ENCODE measurements at places on chromosomes 12 and 14.

GRCh38 chr12:72472350-72472749, 200.2 kb downstream of the TRHDE start:
- DNase-seq, result no peak

DNA sequence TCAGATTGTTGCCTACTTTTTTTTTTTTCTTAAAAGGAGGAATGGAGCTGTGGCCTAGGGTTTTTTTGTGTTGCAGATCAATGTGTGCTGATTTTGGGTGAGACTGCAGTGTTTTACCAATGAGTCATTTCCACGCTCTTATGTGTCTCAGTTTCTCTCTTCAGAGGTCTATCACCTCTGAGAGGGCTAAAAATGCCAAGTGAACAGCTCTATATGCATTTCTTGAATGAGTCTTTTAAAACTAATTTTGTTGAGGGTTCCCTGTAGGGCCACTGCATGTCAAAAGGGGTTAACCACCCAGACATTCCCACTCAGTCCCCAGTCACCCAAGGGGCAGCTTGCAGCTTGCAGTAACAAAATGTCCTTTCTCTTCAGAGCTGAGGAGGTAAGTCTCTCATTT, 24.3 kb upstream of the GLIPR1L2 start:
- no peak for DNase-seq

DNA sequence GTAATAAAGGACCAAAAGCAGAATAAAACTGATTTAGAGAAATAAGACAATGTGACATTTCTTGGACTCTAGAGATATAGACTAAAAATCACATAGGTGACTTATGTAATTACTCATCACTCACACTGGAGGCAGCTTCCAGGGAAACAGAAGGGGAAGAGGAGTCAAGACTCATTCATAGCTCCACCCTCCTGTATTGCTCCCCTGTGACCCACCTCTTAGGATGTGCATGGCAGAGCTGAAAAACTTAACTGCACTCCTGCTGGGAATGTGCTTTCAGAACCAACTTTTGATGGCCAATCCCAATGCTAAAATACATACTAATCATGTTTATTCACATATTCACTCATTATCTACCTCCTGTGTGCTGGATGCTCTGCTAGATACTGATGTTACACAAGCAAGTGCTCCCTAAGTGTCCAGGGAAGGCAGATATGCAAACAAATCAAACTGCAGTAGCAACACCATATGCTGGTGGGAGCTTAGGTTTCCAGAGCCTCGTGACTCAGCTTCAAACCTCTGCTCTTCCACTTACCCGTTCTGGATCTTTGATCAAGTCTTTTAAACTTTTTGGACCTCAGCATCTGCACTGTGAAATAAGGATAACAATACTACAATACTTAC, 316.1 kb downstream of the GALC start:
- no peak for DNase-seq

- no peak for DNase-seq
These were observed 147.6 kb downstream of the KLHL28 start for GRCh38 chr14:44814196-44814595.

- DNase-seq, result peak; percentile 52
These were observed 43.5 kb downstream of the ERH start for GRCh38 chr14:69354383-69355153.

GRCh38 chr12:114746297-114747011, 62.5 kb upstream of the TBX3 start:
- DNase-seq, result no peak

DNA sequence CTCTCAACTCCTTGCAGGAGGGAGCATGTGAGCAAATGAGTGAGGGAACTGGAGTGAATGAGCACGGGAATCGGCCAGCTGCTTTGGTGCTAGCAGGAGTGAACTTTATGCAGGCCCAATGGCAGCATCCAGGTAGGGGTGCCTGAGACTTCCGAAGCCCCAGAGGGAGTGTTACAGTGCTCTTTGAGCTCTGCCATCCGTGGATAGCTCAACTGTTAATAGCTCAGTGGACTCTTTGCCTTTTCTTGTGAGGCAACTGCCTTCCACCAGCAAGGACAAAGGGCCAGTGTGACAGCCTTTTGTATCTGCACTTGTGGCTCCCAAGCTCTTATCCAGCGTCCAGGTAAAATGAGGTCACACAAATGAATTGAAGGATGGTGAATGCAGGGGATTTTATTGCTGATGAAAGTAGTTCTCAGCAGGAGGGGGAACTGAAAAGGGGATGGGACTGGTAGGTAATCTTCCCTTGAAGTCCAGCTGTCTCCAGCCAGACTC, 12.9 kb downstream of the CREBL2 start:
- DNase-seq, result no peak

GRCh38 chr12:49872781-49873181, 29.9 kb upstream of the BCDIN3D start:
- no peak for DNase-seq

- DNase-seq, result no peak
These were observed 10.8 kb downstream of the ISCA2 start for GRCh38 chr14:74504412-74504811.

- DNase-seq, result no peak
These were observed 98.6 kb upstream of the FAR2 start for GRCh38 chr12:29050503-29050902.

DNA sequence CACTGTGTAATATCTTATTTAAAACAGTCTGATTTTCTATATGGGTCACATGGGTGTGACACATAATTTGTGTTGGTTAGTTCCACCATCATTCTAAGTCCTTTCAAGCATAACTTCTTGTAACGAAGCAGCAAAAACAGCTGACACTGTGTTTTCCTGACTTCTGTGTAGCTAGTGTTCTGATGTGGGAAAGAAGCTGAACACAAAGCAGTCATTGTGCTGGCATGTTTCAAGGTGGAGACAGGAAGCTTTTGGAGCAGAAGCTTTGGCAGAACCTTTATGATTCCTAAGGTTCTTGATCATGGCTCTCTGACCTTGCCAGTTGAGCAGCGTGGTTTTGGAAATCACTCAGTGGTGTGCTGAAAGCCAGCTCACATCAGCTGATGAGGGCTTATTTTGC, 351.7 kb upstream of the MDGA2 start:
- no peak for DNase-seq

- no peak for DNase-seq
These were observed 67.7 kb downstream of the BCL2L14 start for GRCh38 chr12:12138203-12139154.

GRCh38 chr12:53558631-53559030, 51.3 kb upstream of the NPFF start:
- DNase-seq, result no peak

DNA sequence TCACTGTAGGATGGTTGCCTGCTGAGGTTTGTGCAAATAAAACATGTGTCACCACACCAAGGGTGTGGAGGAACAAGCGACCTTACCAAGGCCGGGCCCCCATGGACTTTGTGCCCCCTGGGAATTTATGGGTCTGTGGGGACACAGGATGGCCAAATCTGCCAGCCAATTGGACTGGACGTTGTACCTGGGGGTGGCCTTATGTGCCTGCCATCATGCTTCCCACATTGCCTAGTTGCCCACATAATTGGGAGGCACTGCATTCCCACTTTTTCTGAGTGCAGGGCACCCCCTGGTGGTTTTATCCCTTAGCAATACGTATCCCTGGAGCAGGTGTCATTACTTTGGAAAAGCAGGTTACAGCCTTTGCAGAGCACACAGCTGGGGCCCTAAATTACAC, 92.6 kb upstream of the TMPO start:
- DNase-seq, result no peak

DNA sequence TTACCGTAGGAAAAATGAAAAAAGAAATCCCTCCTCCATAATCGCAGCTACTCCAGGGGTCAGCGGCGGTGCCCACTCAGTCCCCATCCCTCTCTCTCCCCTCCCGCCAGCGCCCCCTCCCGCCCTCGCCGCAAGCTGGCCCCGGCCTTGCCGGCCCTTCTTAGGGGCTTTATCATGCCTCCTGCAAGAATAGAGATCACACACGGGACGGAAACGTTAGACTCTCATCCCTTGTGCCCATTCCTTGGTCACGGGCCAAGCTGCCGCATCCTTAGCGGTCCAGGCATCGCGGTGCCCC, 692 bp upstream of the COX14 start:
- DNase-seq, result no peak

GRCh38 chr14:105204206-105204930, 23.3 kb upstream of the NUDT14 start:
- no peak for DNase-seq

GRCh38 chr12:91317306-91317705, 134.7 kb upstream of the DCN start:
- DNase-seq, result no peak

- no peak for DNase-seq
These were observed 8.5 kb downstream of the ZFYVE21 start for GRCh38 chr14:103724116-103724515.

DNA sequence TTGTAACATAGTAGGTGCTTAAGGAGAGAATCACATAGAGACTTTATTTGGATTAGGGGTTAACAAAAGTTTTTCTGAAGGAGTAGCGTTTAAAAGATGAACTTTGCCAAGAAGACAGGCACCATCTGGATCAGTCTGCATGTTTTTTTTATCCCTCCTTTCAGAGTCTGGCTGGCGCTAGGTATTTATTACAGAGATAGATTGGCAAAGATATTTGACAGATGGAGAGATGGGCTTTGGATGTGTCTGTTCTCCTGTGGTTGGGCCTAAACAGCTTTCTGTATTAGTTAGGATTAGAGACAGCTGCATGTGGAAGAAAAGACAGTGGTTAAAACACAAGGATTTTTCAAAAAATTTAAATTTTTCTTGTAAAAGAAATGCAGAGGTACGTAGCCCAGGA, 133.9 kb downstream of the C12orf75 start:
- DNase-seq, result no peak

DNA sequence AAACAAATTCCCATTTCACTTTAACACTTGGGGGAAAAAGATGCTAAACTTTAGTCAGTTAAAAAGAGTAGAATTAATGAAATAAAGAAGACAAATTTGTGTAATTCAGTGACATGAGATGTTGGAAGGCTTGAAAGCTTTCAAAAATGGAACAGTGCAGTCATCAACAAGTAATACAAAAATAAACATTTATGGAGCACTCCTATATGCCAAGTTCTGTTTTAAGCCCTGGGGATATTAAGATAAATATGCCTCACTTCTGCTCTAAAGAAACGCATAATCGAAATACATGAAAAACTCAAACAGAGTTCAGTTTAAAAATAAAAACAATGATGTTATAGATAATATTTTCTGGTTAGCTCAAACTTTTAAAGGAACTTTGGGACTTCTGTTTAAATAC, 93.0 kb downstream of the KCNH5 start:
- DNase-seq, result no peak

DNA sequence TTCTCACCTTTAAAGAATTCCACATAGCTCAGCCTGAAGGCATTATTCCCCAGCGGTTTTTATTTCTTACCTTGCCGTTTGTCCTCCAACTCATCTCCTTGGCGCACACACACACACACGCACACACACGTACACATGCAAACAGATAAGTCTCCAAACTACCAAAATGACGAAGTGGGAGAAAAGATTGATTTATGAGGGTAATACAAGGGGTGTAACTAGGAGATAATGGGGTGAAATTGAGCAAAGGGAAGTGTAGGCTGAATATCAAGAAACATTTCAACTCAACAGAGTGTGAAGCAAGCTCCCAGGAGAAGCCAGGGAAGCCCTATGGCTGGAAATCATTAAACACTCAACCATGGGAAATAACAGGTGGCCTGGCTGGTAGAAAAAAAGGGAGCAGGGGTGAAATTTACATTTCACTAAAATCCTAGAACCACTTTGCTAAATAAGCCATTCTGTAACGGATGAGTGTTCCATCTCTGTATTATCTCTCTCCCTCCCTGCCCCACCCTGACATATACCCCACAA, 41.0 kb downstream of the GRIN2B start:
- DNase-seq, result no peak

DNA sequence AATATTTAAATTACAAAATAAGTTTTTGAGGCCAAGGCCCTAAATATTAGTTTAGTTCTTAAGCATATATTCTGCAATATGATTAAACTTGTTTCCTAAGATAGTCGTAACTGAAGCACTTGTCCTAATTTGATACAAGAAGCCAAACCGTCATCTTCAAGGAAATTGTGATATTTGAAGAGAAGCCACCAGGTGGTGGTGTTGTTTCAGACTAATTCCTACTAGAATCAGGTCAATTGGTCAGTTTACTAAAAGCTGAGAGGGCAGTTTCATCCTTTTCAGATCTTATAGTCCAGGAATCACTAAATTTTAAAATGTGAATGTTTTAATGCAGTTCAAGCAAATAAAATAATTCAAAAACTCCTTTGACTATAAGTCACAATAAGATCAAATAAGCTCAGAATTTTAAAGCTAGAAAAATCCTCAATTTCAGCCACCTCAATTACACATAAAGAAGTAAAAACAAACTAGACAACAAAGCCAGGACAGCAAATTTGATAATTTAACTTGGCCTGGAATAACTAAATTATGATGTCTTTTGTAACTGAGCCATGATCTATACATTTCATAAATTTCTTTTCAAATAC, 7.1 kb upstream of the ARL1 start:
- no peak for DNase-seq

DNA sequence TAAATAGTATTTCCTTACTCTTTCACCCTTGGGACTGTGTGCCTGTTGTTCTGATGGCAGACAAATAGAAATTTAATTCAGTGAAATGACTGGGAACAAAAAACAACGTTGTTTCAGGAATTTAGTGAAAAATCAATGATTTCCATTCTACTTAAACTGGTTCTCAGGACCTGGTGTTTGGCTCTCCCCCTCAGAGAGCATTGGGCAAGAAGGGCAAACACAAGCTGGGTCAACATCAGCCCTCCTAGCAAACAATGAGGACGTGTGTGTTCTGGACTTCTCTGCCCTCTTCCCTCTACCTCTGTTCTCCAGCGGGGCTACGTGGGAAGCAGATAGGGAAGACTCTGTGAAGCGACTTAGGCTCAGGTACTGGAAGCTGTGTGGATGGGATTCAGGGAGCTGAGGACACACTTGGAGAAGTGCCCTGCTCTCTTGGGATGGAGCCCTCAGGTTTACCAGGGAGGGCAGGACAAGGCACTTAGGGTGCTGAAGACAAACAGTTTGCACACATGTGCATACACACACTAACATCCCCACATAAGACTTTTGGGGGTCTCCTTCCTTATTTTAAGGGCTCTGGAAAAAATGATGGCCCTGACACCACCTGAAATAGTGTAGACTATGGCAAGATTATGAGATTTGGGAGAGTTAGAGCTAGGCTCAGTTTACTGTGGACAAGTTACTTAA, 7.6 kb upstream of the SERPINA1 start:
- no peak for DNase-seq

DNA sequence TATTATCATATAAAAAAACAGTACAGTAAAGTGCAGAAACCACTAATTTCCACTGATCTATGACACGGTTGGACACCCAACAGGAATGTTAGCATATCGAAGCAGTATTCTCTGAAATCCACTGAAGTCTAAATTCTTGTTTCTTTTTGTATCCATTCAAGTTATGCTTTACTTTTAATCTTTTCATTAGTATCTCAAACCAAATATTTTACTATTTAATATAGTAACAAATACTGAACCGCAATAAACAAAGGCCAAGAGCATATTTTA, 41.1 kb downstream of the ATXN2 start:
- no peak for DNase-seq
